ENCODE measurements at places on chromosomes 3 and 15.

DNA sequence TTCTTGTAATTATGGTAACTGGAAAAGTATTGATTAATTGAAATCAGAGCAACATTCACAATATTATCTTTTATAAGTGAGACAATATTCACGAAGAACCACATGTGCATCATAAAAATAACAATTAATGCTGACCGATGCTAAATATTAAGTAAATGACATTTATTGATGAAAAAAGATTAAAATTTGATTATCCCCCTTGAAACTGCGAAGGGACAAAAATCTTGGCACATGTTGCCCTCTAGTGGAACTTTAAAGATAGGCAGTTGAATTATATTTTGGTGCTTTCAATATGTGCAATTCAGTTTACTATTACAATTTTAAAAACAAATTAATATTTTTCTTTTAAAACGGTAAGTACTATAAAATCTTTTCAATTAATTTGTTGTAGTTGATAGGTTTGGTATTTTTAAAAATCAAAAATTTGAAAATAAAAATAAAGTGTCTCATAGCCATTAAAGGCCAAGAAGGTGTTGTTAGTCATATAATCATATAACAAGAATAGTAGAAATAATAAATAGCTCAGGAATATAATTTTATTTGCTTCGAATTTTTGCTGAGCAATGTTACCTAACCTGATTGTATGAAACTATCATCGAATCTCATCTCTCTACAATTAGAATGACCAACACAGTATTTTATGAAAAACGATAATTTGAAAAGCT lies 270.2 kb downstream of the ROBO1 start:
- H3K4me1 ChIP-seq = no peaks in the 10 kb centered on the region
- H3K27ac ChIP-seq = no peak overlapping the region
- DNase-seq = peak; percentile 28
- H3K36me3 ChIP-seq = no peaks in the 10 kb centered on the region
- H3K27me3 ChIP-seq = no peaks in the 10 kb centered on the region
- H3K4me3 ChIP-seq = no peak overlapping the region

DNA sequence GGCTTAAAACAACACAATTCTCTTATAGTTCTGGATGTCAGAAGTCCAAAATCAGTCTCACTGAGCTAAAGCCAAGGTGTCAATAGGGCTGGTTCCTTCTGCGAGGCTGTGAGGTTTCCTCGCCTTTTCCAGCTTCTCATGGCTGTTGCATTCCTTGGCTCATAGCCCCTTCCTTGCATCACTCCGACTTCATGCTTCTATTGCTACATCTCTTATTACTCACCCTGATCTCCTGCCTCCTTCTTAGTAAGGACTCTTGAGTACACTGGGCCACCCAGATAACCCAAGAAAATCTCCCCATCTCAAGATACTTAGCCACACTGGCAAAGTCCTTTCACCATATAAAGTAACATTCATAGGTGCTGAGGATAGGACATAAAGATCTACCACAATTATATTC lies 193.9 kb downstream of the ADAMTS17 start:
- H3K4me3 ChIP-seq = no peak overlapping the region
- H3K27me3 ChIP-seq = no peaks in the 10 kb centered on the region
- H3K27ac ChIP-seq = no peak overlapping the region
- H3K4me1 ChIP-seq = no peaks in the 10 kb centered on the region
- H3K36me3 ChIP-seq = no peaks in the 10 kb centered on the region

GRCh38 chr3:9172851-9173321 lies 76.6 kb downstream of the SRGAP3 start:
- H3K36me3 ChIP-seq = no peaks in the 10 kb centered on the region
- DNase-seq = no peak
- H3K27ac ChIP-seq = no peak overlapping the region
- no peaks in the 10 kb centered on the region for H3K27me3 ChIP-seq
- no peak overlapping the region for H3K4me3 ChIP-seq
- H3K4me1 ChIP-seq = no peaks in the 10 kb centered on the region

DNA sequence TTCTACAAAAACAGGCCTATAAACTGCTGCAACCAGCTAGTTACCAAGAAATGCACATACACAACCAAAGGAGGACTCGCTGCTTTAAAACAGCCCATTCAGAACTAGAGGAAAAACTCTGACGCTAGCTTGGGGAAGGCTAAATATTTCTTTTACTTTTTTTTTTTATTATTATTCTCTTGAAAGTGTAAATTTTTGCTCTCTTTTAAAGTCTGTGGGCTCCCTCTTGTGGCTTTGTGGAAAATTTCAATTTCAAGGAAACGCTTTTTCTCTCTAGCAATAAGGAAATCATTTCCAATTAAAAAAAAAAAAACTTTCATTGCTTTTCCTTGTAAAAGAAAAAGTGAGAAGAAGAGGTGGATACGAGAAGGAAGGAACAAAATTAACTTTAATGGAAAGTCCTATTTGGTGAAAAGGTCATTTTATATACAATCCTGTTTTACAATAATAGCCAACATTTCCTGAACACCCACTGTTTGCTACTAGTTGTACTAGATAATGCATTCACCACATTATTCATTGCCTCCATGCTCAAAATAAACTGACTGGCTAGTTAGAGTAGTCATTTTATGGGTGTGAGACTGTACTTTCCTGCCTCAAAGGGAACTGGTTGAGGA lies 51.2 kb upstream of the SAMMSON start:
- DNase-seq = peak; percentile 36
- no peaks in the 10 kb centered on the region for H3K27me3 ChIP-seq
- H3K4me1 ChIP-seq = no peaks in the 10 kb centered on the region
- no peak overlapping the region for H3K27ac ChIP-seq

DNA sequence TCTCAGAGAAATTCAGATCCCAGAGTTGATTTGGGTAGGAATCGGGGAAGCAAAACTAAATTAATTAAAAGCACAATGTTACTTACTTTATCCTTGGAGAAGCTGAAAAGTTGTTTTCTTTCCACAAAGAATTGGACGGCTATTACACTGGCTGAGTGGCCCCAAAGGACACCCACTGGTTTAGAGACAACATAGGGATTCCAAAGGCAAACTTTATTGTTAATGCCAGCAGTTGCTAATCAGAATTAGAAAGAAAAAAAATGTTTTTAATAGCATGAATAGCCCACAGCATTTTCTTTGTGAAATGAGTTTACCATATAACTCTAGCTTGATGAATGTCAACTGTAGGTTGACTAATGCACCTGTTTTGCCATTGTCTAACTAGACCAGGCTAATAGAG lies 51.7 kb downstream of the WDR49 start:
- no peaks in the 10 kb centered on the region for H3K36me3 ChIP-seq
- H3K27ac ChIP-seq = no peak overlapping the region
- no peak for DNase-seq
- no peak overlapping the region for H3K4me3 ChIP-seq
- no peaks in the 10 kb centered on the region for H3K4me1 ChIP-seq

GRCh38 chr3:120203016-120203415 lies 82.0 kb downstream of the GPR156 start:
- H3K27me3 ChIP-seq = no peaks in the 10 kb centered on the region
- peak overlapping the region; percentile 38 for H3K27ac ChIP-seq
- H3K4me1 ChIP-seq = peaks cover 27% of the 10 kb centered on the region
- no peak overlapping the region for H3K4me3 ChIP-seq

DNA sequence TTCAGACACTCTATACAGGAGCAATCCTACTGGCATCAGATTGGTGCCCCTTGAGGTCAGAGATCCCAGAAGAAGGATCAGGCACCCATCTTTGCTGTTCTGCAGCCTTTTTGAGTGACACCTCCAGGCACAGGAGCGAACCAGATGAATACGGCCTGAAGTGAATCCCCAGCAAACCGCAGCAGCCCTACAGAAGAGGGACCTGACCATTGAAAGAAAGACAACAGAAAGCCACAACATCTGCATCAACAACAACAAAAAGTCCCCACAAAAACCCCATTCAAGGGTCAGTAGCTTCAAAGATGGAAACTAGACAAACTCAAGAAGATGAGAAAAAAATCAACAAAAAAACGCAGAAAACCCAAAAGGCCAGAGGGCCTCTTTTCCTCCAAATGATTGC lies 130.4 kb downstream of the PPM1L start:
- peaks cover 19% of the 10 kb centered on the region for H3K4me1 ChIP-seq
- H3K36me3 ChIP-seq = no peaks in the 10 kb centered on the region
- no peaks in the 10 kb centered on the region for H3K27me3 ChIP-seq

- no peak overlapping the region for H3K27ac ChIP-seq
- H3K4me3 ChIP-seq = no peak overlapping the region
- DNase-seq = no peak
- H3K27me3 ChIP-seq = no peaks in the 10 kb centered on the region
- H3K36me3 ChIP-seq = no peaks in the 10 kb centered on the region
Measured at GRCh38 chr15:70647396-70647795, 116.0 kb downstream of the UACA start.

DNA sequence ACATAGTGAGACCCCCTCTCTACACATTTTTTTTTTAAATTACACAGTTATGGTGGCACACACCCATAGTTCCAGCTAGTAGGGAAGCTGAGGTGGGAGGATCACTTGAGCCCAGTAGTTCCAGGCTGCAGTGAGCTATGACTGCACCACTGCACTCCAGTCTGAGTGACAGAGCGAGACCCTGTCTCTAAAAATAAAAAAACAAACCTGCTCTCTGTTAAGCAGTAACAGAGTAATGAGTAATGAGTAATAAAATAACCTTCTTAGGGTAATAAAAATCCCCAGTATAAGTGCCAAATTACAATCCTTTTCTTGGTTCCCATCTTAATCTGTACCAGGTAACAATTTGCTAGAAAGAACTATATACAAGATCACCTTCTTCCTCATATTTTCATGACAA lies 65.9 kb upstream of the PLXND1 start:
- H3K36me3 ChIP-seq = peaks cover 7% of the 10 kb centered on the region
- no peak for DNase-seq
- no peaks in the 10 kb centered on the region for H3K4me1 ChIP-seq
- no peak overlapping the region for H3K4me3 ChIP-seq

DNA sequence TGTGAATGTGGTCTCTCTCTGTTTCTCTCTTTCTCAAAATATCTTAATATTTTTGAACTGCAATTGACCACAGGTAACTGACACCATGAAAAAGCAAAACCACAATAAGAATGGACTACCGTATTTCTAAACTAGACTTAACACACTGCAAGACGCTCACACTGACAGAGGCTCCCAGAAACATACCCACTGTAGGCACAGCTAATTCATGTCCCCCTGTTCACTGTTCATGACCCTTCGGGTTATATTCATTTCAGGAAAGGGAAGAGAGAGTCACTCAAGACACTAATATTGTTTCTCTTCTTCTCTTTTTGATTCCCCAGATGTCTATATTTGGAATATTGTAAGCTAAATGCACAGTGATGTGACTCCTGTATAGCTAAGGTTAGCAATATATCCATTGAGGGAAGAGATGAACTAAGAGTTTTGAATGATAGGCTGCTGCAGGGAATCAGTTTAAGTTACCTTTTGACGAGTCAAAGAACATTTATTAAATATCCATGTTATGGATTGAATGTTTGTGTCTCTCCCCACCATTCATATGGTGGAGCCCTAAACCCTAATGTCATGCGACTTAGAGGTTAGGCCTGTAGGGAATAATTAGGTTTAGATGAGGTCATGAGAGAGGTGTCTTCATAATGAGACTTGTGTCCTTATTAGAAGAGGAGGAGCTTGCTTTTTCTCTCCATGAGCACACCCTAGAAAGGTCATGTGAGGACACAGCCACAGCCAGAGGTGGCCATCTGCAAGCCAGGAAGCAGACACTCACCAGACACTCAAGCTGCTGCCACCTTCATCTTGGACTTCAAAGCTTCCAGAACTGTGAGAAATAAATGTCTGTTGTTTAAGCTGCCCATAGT lies 216.6 kb upstream of the GRM7 start:
- H3K4me1 ChIP-seq = no peaks in the 10 kb centered on the region
- no peak overlapping the region for H3K4me3 ChIP-seq
- H3K27me3 ChIP-seq = no peaks in the 10 kb centered on the region
- H3K36me3 ChIP-seq = no peaks in the 10 kb centered on the region
- no peak overlapping the region for H3K27ac ChIP-seq

DNA sequence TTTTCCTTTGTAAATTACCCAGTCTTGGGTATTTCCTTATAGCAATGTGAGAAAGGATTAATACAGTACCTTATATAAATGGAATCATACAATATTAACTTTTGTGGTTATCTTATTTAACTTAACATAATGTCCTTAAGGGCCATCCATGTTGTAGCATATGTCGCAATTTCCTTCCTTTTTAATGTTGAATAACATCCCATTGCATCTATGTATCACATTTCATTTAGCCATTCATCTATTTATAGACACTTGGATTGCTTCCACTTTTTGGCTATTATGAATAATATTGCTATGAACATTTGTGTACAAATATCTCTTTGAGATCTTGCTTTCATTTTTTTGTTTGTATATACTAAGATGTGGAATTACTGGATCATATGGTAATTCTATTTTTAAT lies 342.2 kb downstream of the PDCD6IP start:
- H3K4me1 ChIP-seq = peaks cover 5% of the 10 kb centered on the region
- DNase-seq = peak; percentile 76
- H3K36me3 ChIP-seq = no peaks in the 10 kb centered on the region
- H3K4me3 ChIP-seq = no peak overlapping the region
- no peaks in the 10 kb centered on the region for H3K27me3 ChIP-seq
- H3K27ac ChIP-seq = peak overlapping the region; percentile 0

DNA sequence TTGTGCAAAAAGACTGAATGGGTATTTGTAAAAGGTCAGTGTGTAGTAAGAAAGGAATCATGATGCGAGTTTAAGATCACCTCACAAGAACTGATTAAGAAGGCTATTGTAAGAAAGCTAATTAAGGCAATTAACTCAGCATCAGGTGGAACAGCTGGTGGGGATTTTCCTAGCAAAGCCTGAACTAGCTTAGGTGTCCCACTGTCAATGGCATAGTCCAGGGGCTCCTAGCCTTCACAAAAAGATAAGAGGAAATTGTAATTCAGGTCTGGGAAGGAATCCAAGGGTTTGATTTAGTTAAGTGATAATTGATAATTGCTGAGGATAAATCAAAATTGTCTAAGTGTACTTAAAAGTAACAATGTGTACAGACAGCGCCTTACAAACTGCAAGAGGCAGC lies 901.6 kb downstream of the TUSC7 start:
- no peaks in the 10 kb centered on the region for H3K27me3 ChIP-seq
- no peaks in the 10 kb centered on the region for H3K36me3 ChIP-seq
- H3K4me1 ChIP-seq = no peaks in the 10 kb centered on the region
- peak; percentile 32 for DNase-seq
- H3K4me3 ChIP-seq = no peak overlapping the region

- H3K27ac ChIP-seq = no peak overlapping the region
- no peaks in the 10 kb centered on the region for H3K4me1 ChIP-seq
- DNase-seq = no peak
- no peaks in the 10 kb centered on the region for H3K27me3 ChIP-seq
- H3K36me3 ChIP-seq = no peaks in the 10 kb centered on the region
Measured at GRCh38 chr3:194121891-194122631, 13.9 kb upstream of the HES1 start.

GRCh38 chr15:32871883-32872282 lies 154.1 kb downstream of the GREM1 start:
- no peak overlapping the region for H3K4me3 ChIP-seq
- H3K4me1 ChIP-seq = no peaks in the 10 kb centered on the region
- H3K27ac ChIP-seq = no peak overlapping the region
- no peaks in the 10 kb centered on the region for H3K36me3 ChIP-seq
- H3K27me3 ChIP-seq = no peaks in the 10 kb centered on the region

DNA sequence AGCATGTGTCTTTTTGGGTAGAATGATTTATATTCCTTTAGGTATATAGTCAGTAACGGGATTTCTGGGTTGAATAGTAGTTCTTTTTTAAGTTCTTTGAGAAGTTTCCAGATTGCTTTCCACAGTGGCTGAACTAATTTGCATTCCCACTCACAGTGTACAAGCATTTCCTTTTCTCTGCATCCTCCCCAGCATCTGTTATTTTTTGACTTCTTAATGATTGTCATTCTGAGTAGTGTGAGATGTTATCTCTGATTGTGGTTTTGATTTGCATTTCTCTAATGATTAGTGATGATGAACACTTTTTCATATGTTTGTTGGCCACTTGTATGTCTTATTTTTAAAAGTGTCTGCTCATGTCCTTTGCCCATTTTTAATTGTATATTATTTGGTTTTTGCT lies 337.6 kb downstream of the EFHB start:
- H3K27ac ChIP-seq = no peak overlapping the region
- H3K27me3 ChIP-seq = no peaks in the 10 kb centered on the region
- no peaks in the 10 kb centered on the region for H3K4me1 ChIP-seq
- H3K4me3 ChIP-seq = no peak overlapping the region
- H3K36me3 ChIP-seq = no peaks in the 10 kb centered on the region

All from A673 (cell line).